ENCODE measurements at places on chromosomes 11 and 22. TPM values are rescaled to one million over a fixed set of nuclear protein-coding genes. Genes with fewer than 3 reads are reported as not detected.

- no peak for DNase-seq
These were observed 64.6 kb downstream of the AMOTL1 start for GRCh38 chr11:94832604-94833235.

DNA sequence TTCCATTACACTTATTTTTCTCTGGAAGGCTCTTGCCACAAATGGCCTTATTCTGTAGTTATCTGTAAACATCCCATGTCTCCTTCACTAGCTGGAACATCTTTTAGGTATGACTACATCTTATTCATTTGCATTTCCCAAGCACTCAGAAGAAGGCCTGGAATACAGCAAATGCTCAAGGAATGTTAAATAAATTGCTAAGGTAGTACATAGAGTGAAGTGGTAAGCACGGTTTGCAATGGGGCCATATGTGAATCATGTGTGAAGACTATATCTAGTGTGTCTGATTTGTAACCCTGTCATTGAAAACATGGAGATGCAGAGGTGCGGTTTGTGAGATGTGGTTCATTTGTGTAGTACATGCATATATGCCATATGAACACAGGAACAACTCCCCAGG is 33.5 kb downstream of the GDPD4 start:
- DNase-seq = no peak

GRCh38 chr22:45164270-45165088 is 754 bp downstream of the NUP50 start:
- DNase-seq = no peak

- DNase-seq = no peak
These were observed 259.1 kb downstream of the TBC1D22A start for GRCh38 chr22:47021371-47022074.

DNA sequence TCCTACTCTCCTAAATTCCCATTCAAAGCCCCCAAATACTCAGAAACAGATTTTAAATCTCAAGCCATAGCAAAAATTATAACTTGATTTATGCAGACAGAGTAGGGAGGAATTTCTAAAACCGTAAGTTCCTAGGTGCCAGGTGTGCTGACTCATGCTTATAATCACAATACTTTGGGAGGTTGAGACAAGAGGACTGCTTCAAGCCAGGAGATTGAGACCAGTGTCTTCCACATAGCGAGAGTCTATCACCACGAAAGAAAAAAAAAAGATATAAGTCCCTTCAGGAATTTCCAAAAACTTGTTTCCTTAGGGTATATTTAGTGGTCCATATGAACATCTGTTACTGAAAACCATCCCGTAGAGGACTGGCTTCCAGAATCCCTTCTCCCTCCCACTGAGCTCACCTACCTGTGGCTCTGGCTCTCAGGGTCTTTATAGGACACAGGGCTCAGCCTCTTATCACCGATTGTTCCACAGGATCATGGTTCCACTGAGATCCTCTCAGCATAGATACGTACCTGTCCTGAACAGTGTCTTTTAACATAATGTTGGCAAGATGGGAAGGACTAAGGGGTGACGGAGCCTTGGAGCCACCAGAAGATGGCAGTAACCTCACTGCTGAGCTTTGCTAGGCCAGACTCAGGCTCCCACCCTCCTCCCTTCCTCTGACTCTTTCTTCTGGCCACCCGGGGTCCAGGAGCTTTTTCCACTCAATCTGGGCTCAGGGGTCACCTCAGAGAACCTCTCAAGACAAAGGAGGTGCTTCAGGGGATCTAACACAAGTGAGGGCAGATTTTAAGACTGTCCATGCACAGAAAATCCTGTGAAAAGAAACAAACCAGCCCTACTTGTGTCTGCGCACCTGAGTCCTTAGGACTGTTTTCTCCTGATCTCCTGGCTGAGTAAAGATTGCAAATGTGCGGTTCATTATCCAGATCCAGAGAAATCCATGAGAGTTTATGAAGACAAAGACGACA is 117.5 kb upstream of the TOP3B start:
- DNase-seq = no peak

- no peak for DNase-seq
These were observed 1084.9 kb downstream of the TBC1D22A start for GRCh38 chr22:47847131-47847890.

DNA sequence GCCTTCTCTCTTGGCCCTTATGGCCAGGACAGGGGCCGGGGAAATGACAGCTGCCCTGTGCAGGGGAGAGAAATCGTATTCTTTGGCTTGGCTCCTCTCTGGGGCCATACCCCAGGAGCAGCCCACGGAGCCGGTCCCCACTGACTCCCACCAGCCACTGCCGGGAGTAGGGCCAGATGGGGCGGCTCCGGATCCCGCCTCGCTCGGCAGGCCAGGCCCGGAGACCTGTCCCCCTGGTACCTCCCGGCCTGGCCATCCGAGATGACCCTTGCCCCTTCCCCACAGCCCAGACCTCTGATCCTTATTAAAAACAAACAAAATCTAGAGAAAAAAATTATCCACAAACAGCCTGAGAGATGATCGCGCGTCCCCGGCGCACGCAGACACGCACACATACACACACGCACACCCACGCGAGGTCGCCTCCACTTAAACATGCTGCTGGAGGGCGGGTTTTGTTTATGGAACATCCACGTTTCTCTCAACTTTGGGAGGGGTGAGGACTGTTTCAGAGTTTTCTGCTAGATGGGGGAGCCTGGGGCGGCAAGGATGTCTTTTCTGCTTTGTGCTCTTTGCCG is 59.1 kb downstream of the IGLL1 start:
- no peak for DNase-seq

DNA sequence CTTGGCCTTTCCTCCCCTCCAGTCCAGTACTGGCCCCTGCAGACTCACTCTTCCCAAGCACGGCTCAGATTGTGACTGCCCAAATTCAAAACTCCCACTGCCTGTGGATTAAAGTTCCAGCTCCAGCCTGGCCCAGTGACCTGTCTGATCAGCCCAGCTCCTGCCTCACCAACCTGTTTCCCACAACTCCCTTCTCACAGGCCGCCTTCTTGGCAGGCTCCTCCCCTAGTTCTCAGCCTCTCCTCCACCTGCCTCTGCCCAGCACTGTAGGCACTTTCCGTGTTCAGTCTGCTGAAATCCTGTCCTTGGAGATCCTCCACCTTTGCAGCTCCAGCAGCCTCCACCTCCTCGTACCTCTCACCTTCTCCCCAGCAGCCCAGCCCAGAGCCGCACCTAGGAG is 68.6 kb downstream of the MICAL2 start:
- DNase-seq = peak; percentile 85

DNA sequence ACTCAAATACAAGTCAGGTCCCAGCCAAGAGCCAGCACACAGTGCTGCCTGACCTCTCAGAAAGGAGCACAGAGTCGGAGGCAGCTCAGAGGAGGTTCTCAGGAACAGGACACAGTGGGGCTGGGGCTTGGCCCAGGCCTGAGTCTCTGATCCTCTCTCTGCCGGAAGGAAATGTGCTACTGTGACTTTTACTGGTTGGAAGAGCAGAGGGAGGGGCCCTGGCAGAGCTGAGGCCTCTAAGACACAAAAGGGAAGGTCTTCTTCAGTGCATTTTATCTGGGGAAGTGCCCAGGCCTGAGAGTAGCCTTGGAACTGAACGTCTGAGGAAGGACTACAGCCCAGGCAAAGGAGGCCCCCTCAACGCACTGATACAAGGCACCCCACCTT is 16.2 kb upstream of the CASTOR1 start:
- peak; percentile 92 for DNase-seq

GRCh38 chr11:76674517-76675400 is 4.2 kb upstream of the LRRC32 start:
- DNase-seq = no peak

DNA sequence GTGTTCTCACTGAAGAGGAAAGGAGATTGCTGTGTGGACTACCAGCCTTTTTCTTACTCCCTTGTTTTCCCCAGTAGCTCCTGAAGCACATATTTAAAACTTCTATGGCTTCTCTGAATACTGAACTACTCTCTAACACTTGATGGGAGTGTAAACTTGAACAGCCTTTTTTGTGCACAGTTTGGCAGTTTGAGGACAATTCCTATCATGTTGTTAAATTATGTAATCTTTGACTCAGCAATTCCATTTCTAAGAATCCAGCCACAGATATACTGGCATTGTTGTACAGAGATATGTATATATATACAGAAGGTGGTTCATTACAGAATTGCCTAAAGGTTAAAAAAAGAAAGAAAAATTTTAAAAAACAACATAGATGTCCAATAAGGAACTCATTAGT is 47.1 kb upstream of the EED start:
- DNase-seq = no peak

The USP2 gene
- total RNA-seq = 35.6 TPM

The OR10A2 gene
- total RNA-seq = not detected

The PATE4 gene
- not detected for total RNA-seq

The IGF2 gene
- 14.7 TPM for total RNA-seq

The RIMBP3C gene
- total RNA-seq = 0.30 TPM

The TMPRSS4 gene
- 4.6 TPM for total RNA-seq

The MRE11 gene
- 11.9 TPM for total RNA-seq

The NELL1 gene
- total RNA-seq = 0.29 TPM

The SLC43A3 gene
- total RNA-seq = 57.0 TPM

All from lower leg skin (tissue), 4 donors.